Stimulated activated CD8-positive, alpha-beta memory T cell treated with anti-CD3 and anti-CD28 coated beads, Interleukin-7, amount 100 ng/mL, for 48 hours (primary cell): ENCODE measurements at places on chromosomes 7 and 10.

- no peak for DNase-seq
Measured at GRCh38 chr10:21989453-21990154, 13.9 kb downstream of the DNAJC1 start.

GRCh38 chr7:62361-63116 is 129.8 kb upstream of the FAM20C start:
- DNase-seq: no peak

DNA sequence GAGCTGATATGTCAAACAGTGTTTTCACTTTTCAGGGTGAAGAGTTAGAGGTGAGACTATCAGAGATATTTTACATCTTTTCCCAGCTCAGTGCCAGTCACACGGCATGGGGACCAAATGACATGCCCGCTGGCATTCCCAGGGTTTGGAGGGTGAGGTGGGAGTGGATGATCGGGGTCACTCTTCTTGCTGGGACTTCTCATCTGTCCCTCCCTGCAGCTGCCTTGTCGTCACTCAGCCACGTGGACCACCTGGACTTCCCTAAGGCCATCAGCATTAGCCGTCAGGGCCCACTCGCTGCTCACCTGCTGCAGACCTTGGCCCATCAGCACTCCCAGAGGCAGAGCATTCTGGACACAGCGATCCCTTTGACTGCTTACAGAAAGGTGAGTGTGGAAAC is 301.8 kb downstream of the DNAJB6 start:
- DNase-seq: no peak

DNA sequence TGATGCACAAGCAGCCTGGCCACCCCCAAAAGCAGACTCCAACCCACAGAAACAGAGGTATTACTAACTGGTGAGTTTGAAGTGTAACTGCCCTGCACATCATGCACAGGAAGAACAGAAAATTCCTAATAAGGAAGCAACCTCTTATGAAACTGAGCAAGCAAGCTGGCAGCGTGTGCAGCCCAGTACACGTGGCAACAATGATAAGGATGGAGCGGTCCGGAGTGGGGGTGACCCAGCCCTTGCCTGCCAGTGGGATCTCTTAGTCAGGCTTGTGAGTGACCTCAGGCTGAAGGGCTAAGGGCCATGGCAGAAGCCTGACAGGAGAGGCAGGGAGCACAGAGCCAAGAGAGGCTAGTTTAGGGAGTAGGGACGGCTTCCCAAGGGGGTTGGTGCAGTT is 22.1 kb upstream of the AOAH start:
- DNase-seq: no peak

- DNase-seq: no peak
Measured at GRCh38 chr7:99498546-99498944, 1.5 kb downstream of the ZNF394 start.

DNA sequence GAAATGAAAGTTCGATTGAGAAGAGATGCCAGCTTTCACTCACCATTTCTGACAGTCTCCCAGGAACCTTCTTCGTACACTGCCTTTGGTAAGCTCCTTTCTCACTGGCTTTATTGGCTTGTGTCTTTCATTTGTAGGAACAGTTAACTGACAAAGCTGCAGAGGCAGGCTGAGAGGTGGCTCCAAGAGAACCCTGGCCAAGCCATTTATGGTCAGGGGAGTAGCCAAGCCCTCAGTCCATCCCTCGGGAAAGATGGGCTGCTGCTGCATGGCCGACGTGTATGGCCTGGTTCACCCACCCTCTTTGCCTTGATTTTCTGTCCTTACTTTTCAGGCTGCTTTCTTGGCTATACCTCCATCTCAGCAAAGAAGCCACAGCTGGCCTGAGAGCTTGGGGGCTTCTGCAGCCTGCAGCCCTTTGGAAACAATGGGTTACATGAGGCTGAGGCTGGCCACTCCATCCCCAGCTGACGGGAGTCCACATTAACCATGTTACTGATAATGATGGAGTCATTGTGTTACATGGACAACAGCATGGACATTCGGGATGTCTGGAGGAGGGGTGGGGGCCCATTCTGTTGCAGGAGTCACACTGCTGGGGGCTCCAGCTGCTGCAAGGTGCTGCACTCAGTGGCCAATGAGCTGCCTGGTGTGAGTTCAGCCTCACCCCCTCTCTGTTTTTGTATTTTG is at the start of gene OPALIN:
Gene OPALIN (minus strand): TSS at position 152 of the 690 bp plus-strand sequence. CDS start 106 bp downstream, at position 46.
- DNase-seq: no peak

GRCh38 chr10:34742456-34742855 is 72.6 kb downstream of the PARD3 start:
- no peak for DNase-seq

DNA sequence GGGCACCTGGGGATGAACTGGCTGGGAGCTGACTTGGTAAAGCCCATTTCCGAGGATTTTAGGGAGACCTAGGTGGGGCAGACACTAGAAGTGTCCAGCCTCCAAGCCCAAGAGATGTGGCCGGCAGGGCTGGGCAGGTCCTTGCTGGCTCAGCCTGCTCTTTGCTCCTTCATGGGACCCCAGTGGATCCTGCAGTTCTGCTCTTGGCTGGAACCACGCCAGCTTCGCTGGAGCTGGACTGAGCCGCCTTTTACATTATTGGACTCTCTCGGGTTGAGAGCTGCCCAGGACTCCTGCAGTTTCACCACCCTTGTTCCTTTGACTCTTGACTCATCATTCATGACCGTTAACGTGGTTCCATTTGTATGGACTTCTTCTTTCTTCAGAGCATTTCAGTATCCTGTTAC is 5.7 kb downstream of the PPIF start:
- no peak for DNase-seq

DNA sequence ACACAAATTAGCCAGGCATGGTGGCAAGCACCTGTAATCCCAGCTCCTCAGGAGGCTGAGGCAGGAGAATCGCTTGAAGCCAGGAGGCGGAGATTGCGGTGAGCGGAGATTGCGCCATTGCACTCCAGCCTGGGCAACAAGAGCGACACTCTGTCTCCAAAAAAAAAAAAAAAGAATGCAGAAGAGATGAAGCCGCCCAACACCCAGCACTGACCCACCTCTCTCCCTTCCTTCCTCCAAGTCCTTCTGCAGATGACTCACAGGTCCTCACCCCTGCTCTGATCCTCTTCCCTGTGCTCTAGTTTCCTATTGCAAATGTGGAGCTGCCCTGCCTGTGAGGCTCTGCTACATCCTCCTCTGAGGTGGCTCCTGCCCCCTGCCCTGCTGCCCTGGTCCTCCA is 22.0 kb upstream of the OPALIN start:
- DNase-seq: no peak

DNA sequence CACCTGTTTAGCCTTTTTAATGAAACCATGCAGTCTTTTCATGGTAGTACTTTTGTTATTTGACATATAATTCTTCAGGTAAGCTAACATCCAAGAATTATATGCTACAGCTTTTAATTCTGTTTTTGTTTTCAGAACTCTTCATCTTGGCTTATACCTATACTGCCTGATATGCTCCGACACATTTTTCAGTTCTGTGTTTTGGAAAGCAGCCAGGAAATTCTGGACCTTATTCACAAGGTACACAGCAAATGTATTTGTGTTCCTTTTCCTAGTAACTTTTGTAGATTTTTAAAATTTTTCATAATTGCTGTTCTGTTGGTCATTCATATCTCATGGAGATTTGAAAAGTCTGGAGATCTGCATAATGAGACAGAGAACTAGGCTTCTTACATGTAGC is 56.7 kb downstream of the BTAF1 start:
- no peak for DNase-seq
